ENCODE measurements at places on chromosomes 2 and 18. TPM values are rescaled to one million over a fixed set of nuclear protein-coding genes. Genes with fewer than 3 reads are reported as not detected.

The CABYR gene
- 6.5 TPM for polyA plus RNA-seq

The RBBP8 gene
- 32.0 TPM for polyA plus RNA-seq

The DSG1 gene
- not detected for polyA plus RNA-seq

The VPS4B gene
- 38.0 TPM for polyA plus RNA-seq

The FKBP1B gene
- 11.9 TPM for polyA plus RNA-seq

The CD207 gene
- polyA plus RNA-seq = 0.03 TPM

The NRP2 gene
- 23.9 TPM for polyA plus RNA-seq

The DUSP11 gene
- 38.0 TPM for polyA plus RNA-seq

The M1AP gene
- not detected for polyA plus RNA-seq

The GALNT3 gene
- polyA plus RNA-seq = 0.95 TPM
